ENCODE measurements at places on chromosomes 1 and 21.

GRCh38 chr1:3630161-3630611 lies 5.4 kb downstream of the TPRG1L start:
- no peak for DNase-seq

DNA sequence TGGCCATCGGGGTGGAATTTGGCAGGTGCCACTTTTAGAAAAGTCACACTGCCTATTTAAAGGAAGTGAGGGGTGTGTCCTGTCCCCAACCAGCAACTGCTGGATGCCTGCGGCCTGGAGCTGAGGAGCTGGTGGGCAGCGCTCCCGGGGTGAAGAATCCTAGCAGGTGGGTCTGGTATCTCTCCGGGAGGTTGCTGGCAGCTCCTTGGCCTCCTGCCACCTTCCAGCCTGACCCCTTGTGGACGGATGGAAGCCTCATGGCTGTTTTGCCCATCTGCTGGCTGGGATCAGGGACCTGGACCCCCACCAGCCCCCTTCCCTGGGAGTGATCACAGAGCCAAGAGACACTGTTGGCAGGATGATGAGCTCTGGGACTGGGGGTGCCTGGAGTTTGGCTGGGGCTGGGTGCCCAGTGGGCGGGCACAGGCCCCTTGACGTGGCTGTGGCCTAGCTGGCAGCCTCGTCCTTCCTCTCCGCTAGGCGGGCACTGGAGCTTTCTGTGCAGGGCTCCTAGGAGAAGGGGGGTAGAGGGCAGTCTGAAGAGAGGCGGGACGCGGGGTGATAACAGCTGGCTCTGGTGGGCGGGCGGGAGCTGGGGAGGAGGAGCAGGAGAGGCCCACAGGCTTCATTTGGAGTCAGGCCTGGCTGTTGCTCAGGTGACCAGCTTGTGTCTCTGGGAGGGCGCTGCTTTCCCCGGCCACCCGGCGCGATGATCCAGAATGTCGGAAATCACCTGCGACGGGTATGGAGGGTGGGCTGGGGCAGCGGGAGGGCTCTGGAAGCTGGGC lies at the start of gene ACOT11:
Gene ACOT11 (plus strand): TSS at position 628 of the 788 bp plus-strand sequence. CDS start 82 bp downstream, at position 710.
- peak; percentile 97 for DNase-seq

DNA sequence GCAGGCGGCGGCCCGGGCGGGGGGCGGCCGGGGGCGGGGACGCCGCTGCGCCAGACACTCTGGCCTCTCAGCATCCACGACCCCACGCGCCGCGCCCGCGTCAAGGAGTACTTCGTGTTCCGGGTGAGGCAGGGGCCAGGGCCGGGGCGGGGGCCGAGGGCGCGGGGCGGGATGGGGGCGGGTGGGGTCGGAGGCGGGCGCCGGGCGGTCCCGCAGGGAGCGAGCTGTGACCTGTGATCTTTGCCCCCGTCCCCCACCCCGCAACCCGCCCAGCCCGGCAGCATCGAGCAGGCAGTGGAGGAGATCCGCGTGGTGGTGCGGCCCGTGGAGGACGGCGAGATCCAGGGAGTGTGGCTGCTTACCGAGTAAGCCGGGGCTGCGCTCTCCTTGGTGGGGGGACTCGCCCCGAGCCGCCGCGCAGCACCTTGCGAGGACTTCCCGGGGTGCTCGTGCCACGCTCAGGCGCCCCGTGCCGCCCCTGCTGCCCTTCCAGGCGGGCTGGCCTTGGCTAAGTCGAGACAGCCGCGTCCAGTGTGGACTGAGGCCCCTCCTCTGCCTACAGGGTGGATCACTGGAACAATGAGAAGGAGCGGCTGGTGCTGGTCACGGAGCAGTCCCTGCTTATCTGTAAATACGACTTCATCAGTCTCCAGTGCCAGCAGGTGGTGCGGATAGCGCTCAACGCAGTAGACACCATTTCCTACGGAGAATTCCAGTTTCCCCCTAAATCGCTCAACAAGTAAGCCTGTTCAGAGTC lies 514 bp downstream of the TPRG1L start:
- peak; percentile 80 for DNase-seq

DNA sequence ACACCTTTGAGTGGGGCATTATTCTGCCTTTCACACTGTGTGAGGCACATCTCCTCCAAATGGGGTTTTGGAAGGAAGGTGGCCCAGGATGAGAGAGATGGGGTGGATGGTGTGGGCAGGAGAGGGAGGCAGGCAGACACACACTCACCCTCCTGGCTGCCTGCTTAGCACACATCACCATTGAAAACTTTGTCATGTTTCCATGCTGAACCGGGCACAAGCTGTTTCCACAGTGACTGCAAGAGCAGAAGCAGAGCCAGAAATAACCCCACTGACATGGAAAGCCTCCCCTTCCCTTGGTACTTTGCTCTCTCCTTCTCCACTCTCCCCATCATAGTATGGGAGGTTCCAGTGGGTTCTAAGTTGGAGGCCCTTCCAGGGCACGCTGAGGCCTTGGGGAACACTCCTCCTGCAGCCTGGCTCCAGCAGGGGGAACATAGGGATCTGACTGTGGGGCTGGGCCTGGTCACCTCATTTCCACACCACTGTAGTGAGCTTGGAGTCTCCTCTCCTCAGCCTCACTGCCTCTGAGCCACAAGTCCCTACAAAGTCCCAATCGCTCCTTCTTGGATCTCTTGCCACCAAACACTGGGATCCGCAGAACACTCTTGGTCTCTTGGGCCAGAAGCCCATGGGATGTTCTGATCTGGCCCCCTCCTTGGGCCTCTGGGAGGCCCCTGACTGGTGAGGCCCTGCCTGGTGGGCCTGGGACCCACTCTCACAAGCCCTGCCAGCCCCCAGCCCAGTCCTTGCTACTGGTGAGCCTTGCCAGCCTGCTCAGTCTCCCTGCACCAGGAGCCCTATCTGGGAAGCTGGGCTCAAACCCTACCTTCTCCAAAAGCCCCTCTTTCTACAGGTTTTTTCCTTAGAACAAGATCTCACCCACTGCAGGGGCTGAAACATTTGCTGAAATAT lies 163.0 kb upstream of the EDN2 start:
- DNase-seq = no peak

GRCh38 chr1:214303141-214303930 lies 22.4 kb downstream of the SMYD2 start:
- no peak for DNase-seq

- no peak for DNase-seq
Measured at GRCh38 chr1:70659891-70660290, 248.8 kb downstream of the CTH start.

- DNase-seq = no peak
Measured at GRCh38 chr1:157231846-157232525, 93.8 kb upstream of the ETV3 start.

DNA sequence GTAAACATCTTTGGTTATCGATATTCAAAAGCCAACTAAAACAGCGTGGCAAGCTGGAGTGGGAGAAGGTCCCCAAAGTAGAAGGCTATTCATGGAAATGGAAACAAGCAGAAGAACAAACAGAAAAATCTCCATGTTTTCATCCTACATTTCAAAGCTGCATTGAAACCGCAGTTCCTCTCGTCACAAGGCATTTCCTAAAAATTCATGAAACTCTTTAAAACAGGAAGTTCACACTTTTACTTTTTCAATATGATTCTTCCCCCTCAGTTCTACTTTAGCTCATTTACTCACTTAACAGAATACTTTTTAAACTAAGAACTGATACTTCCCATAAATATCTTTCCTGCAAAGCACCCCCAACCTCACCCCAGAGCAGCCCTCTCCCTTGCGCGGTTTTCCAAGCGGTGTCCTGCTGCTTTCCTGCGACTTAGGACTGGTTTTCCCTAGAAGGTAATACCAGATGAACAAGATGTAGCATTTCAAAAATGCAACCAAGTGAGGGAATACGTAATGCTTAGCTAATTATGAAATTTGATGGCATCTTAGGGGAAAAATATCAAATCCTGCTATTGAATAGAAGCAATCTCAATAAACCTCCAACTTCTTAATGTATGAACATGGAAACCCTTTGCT lies 228.3 kb upstream of the PKN2 start:
- peak; percentile 18 for DNase-seq

- peak; percentile 2 for DNase-seq
Measured at GRCh38 chr1:170214117-170215032, 68.6 kb downstream of the NTMT2 start.

DNA sequence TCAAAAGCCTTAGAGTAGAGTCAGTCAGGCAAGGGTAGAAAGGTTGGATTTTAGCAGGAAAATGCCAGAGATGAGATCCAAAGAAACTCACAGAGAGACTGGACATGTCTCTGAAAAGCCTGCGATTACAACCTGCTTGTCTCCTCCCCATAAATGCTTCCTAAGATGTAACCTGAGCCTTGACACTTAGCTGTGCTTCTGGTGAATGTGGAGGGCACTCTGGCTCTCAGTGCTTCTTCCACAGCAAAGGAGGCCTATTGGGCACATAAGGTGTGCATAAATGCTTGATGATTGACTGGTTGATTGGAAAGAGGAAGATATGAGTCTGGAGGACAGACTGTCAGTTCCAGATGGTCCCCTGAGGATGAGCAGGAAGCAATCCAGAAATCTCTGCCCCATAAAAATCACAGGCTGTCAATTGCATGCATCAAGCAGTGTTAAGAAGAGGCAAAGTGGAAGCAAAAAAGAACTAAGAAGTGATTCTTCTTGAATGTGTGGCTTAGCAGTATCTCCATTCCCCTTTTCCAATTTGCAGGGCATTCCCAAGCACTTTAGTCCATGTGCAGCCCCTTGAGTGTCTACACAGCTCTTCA lies 236.2 kb upstream of the RRP15 start:
- DNase-seq = no peak

DNA sequence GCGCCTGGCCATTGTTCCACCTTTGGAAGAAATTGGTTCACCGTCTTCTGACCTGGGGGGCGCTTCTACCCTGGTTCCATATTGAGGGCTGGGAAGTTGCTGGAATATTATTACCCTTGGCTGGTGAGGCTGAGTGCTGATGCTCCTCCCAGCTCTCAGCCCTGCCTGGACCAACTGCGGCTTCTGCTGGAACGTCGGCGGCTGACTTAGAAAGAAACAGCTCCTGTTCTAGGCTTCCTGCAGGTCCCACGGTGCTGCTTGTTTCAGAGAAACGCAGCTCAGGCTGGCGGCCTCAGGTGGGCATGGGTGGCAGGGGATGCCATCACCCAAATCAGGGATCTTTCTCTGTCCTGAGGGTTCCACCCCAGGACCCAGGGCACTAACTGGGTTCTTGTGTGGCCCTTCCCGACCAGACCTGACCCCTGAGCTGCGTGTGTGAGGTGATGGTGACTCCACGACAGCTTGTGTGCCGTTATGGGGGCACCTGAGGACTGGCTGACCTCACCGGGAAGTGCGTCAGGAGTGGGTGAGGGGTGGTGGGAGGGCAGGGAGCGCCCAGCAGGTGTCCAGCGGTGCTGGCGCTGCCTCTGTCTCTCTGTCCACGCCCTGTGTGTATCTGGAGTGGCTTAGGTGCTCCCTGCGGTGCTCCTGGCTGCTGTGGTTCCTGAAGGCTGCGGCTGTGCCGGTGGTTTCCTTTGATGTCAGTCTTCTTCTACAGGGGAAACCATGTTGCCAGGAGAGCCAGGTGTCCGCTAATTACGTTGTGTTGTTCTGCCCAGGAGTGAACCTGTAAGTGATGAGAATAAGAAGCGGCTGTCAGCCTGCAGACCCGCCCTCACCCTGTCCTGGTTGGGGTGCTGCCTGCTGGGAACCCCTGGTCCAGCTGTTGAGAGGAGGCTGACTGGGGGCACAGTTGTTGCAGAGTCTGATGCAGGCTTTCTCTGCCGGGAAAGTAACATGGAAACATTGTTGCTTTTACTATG lies 8.9 kb downstream of the SKI start:
- DNase-seq = no peak

DNA sequence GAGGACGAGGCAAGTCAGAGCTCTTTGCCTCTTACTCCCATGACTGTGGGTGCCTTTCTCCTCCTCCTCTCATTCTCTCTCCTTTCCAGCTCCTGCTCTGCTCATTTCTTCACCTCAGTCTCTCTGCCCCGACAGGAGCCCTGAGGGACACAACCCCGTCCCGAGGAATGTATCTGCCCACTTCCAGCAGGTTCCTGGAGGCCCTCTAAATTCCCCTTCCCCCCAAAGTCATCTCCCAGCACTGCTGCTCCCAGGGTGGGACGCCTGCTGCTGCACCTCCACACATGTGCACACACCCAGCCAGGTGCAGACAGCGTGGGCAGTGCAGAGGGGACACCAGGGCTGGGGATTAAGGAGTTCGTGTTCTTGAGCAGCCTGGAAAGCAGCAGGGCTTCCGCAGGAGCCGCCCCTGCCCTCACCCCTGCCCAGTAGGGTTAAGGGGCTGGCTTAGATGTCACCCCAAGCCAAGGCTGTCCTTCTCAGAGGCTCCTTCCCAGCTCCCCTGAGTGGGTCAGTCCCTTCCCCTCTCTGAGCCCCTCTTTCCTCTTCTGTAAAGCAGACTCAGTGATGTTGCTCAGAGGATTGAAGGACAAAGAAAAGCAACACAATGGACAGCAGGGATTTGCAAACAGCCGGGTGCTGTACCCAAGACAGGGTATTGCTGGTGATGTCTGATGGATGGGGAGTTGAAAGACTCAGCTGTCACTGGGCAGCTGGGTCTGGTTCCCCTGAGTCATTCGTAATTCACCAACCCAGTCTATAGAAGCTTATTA lies 346.0 kb downstream of the MATN1 start:
- no peak for DNase-seq

DNA sequence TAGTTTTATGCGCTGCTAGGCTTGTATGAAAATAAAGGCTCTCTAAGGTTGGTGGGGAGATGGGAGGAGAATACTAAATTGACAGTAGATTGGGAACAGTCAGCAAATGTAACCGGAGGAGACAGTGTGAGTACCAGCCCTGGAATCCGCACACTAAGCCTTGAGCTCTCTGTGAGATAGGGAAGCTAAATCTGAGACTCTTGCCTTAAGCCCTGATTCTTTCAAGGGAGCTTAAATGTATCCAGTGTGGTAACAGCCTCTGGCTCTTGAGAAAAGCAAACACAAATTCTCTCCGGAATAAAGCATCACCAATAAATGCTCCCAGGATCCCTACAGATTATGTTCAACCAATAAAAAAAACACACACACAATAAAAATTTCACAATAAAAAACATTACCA lies 33.0 kb upstream of the PDPN start:
- DNase-seq = no peak

DNA sequence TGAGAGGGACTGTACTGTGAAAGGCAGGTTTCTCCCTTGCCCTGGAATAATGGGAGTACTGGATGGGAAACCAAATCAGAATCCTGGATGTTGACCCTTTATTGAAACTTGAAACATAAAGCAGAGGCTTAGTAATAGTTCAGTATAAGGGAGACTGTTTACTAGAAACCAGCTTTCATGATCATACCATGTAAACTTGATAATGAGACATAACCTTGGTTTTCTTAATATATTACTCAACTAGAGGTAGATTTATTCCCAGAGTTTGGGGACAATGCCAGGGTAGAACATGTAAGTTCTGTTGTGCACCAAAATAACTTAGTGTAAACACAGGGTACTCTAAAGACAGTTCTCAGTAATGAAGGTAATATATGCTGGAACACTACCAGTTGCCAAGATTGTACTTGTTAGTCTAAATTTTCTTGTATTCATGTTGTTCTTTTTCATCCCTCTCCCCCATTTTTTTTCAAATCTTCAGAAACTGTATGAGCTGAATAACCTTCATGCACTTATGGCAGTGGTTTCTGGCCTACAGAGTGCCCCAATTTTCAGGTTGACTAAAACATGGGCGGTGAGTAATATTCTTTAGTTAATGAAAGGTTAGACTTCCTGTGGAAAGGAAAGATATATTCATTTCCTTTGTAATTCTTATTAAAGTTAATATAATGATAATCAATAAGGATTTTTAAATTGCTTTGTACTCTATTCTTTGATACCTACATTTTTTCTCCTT lies 49.6 kb downstream of the ANGPTL1 start:
- no peak for DNase-seq
